ENCODE measurements at places on chromosomes 13 and 19. TPM values are rescaled to one million over a fixed set of nuclear protein-coding genes. Genes with fewer than 3 reads are reported as not detected.

CGB5 gene
- not detected for total RNA-seq

CRB3 gene
- 0.70 TPM for total RNA-seq

MED26 gene
- 14.2 TPM for total RNA-seq

ZNF723 gene
- total RNA-seq, result not detected

KASH5 gene
- total RNA-seq, result 0.95 TPM

LCP1 gene
- 1,019 TPM for total RNA-seq

PSG7 gene
- total RNA-seq, result not detected

GRK1 gene
- total RNA-seq, result 0.07 TPM

LYL1 gene
- 4.8 TPM for total RNA-seq

PPM1N gene
- 3.7 TPM for total RNA-seq

NKPD1 gene
- total RNA-seq, result 0.07 TPM

HSH2D gene
- total RNA-seq, result 25.5 TPM

ZNF823 gene
- 3.3 TPM for total RNA-seq

GRCh38 chr19:55648585-55649267 is 714 bp downstream of the CCDC106 start:
- no peaks in the 10 kb centered on the region for H3K27me3 ChIP-seq
- H3K36me3 ChIP-seq, result peaks cover 39% of the 10 kb centered on the region
- H3K27ac ChIP-seq, result peak overlapping the region; percentile 82
- H3K4me1 ChIP-seq, result peaks cover 57% of the 10 kb centered on the region

DNA sequence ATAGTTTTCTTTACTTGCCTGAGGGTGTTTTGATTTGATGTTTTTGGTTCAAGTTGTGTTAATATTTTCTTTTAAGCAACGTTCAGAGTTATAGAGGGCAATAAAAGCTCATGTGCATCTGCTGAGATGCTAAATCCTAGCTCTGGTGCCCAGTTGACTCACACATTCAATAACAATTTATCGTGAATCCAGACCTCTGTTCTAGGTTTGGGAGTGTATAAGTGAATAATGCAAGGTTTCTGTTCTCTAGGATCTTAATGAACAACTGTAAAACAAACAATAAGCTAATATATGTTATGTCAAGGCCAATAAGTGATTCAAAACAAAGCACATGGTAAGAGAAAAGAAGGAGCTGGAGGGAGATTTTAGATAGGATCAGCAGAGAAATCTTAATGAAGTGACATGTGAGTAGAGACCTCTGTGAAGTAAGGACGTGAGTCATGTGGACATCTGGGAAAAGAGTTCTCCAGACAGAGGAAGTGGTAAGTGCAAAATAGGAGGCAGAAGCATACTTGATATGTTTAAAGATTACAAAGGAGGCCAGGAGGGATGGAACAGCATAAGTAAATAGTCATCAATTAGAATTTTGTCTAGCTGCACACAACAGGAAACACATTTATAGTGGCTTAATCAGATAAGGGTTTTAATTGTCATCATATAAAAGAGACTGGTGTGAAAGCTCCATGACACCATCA is 278.5 kb upstream of the HTR2A start:
- no peak overlapping the region for H3K27ac ChIP-seq
- no peak overlapping the region for H3K4me3 ChIP-seq
- DNase-seq, result no peak
- no peaks in the 10 kb centered on the region for H3K4me1 ChIP-seq
- no peaks in the 10 kb centered on the region for H3K36me3 ChIP-seq
- no peaks in the 10 kb centered on the region for H3K27me3 ChIP-seq

DNA sequence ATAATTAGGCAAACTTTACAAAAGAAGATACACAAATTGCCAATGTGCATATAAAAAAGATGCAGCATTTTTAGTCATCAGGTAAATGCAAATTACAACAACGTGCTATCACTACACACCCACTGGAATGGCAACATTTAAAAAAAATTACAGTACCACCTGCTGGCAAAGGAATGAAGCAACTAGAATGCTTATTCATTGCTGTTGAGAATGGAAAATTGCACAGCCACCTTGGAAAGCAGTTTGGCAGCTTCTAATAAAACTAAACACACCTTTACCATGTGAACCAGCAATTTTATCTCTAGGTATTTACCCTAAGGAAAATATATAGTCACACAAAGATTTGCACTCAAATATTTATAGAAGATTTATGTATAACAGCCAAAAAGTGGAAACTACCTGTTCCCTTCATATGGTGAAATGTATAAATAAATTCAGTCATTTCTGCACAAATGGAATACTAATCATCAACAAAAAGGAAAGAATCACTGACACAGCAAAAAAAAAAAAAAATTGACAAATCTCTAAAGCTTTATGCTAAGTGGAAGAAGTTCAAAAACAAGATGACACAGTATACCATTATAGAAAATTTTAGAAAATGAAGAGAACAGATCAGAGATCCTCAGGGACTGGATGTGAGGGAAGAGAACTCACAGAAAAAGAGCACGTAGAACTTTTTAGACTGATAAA is 30.3 kb downstream of the OXGR1 start:
- no peak overlapping the region for H3K4me3 ChIP-seq
- no peaks in the 10 kb centered on the region for H3K36me3 ChIP-seq
- no peak for DNase-seq

GRCh38 chr19:29687244-29687896 is 22.1 kb downstream of the PLEKHF1 start:
- peak overlapping the region; percentile 58 for H3K27ac ChIP-seq
- peaks cover 7% of the 10 kb centered on the region for H3K36me3 ChIP-seq
- H3K4me1 ChIP-seq, result peaks cover 37% of the 10 kb centered on the region
- no peak overlapping the region for H3K4me3 ChIP-seq
- no peaks in the 10 kb centered on the region for H3K27me3 ChIP-seq

- peak; percentile 81 for DNase-seq
- peaks cover 4% of the 10 kb centered on the region for H3K36me3 ChIP-seq
- peak overlapping the region; percentile 68 for H3K27ac ChIP-seq
- H3K4me3 ChIP-seq, result peak overlapping the region; percentile 22
Observed at GRCh38 chr13:30346153-30346788, 38.9 kb upstream of the KATNAL1 start.

GRCh38 chr13:109244566-109244965 is 541.8 kb downstream of the IRS2 start:
- no peaks in the 10 kb centered on the region for H3K4me1 ChIP-seq
- H3K27me3 ChIP-seq, result peaks cover 2% of the 10 kb centered on the region
- no peak overlapping the region for H3K4me3 ChIP-seq
- DNase-seq, result no peak

DNA sequence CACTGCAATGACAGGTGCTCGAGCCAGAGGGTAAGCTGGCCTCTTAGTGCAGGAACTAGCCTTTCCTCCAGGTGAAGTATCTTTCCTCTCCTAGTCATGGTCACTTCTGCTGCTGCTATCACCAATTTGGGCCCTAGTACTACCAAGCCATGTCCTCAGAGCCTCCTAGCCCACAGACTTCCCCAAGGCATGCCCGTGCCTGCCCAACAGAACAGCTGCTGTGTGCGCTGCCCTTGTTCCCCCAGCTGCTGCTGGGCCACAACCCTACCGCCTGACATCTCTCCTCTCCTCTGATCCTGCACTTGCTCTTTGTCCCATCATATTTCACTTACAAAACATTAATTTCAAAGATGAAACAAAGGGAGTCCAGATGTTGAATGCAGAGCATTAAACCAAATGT is 168.5 kb upstream of the FREM2 start:
- H3K4me1 ChIP-seq, result no peaks in the 10 kb centered on the region
- no peak overlapping the region for H3K27ac ChIP-seq
- DNase-seq, result no peak
- no peak overlapping the region for H3K4me3 ChIP-seq

DNA sequence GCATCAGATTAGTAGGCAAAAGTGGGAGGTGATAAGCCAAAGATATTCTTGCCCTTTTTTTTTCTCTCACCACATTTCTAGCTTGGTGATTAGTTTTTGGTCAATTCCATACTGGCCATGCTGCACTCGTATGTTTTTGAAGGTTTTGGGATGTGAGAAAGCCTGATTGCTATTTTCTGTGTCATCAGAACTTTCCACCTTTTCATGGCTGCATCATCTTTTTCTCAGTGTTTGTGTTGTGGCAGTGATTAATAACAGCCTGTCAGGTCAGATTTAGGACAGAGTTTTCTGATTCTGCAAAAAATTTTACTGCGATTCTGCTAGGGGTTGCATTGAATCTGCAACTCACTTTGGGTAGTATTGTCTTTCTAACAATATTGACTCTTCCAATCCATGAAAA is 32.9 kb downstream of the PSG1 start:
- no peak for DNase-seq
- H3K4me3 ChIP-seq, result no peak overlapping the region
- H3K27me3 ChIP-seq, result peaks cover 4% of the 10 kb centered on the region
- no peaks in the 10 kb centered on the region for H3K4me1 ChIP-seq
- H3K27ac ChIP-seq, result no peak overlapping the region

DNA sequence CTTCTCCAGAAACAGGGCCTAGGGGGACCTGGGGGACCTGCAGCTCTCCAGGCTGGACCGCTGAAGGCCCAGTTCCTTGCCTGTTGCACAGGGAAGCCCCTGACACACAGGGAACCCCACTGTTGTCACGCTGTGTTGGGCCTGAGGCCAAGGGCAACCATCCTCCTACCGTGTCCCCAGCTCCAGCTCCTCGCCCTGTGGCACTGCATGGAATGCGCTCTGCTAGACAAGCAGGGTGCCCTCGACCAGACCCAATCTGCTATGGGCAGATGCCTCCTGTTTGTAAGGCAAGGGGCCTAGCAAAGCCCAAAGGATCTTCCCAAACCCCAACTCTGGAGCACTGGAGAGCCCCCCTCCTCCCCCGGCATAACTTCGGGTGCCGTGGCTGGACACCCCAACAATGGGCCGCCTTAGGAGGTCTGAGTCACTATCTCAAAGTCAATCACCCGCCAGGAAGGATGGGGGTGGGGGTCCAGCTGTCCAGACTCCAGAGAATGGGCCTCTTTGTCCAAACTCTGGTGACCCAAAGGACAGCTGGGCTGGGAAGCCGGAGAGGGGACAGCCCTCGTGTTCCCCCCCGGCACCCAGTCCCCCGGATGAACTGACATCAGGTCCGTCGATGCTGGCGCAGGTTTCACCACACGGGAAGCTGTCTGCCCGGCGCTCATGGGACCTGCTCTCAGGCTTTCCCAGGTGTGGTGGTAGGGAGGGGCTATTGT is 3.7 kb downstream of the BRSK1 start:
- peaks cover 5% of the 10 kb centered on the region for H3K4me1 ChIP-seq
- no peaks in the 10 kb centered on the region for H3K36me3 ChIP-seq
- no peak for DNase-seq
- H3K27me3 ChIP-seq, result no peaks in the 10 kb centered on the region

DNA sequence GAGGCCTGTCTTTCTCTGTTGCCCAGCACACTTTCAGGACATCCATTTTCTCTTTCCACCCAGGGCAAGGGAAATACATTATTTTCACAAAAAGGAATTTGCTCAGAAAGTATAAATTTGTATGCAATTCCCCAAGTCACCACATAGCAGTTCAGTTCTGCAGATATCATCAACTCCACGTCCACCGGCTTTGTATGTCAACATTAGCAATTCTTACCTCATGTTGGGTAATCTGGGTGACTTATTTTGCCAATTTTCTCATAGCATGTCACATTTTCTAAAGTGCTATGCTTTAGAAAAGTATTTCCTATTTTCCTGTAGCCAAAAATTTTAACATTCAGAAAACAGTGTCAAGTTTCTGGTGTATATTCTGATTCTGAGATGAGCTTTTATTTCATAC is 501.8 kb downstream of the EFNB2 start:
- no peaks in the 10 kb centered on the region for H3K36me3 ChIP-seq
- no peak overlapping the region for H3K4me3 ChIP-seq
- DNase-seq, result no peak

DNA sequence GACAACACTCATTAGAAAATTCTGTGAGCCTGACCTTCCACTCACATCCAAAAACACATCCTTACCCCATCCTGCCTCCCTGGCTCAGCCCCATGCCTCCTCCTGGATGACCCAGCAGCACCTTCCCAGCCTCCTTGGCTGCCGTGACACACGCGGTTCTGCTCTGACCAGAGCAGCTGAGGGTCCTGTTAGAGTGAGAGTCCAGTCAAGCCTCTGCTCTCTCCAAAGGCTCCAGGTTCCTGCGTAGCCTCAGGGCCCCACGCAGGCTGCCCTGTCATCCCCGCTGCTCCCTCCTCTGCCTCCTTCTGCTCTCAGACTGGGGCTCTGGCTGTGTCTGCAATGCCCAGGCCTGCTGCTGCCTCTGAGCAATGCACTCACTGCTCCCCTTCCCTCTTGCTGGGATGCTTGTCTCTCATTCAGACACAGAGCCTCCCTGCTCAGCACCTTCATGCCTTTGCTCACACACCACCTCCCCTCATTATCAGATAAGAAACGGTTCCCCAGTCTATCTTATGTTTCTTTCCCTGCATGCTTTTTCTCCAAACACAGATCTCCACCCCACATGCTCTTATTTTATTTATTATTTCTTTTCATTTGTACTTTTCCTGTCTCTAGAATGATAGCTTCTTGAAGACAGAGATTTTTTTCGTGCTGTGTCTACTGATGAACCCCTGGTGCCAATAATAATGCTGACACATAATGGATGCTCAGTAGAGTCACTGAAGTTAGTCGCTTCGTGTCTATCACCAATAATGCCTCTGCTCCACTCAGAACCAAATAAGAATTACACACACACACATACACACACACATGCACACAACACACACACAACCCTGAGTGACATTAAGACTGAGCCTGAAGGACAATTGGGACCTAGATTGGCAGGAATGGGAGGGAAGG is 10.2 kb upstream of the SIGLEC6 start:
- no peak for DNase-seq
- H3K27ac ChIP-seq, result no peak overlapping the region
- no peaks in the 10 kb centered on the region for H3K36me3 ChIP-seq

- no peak overlapping the region for H3K4me3 ChIP-seq
- no peak overlapping the region for H3K27ac ChIP-seq
- no peaks in the 10 kb centered on the region for H3K27me3 ChIP-seq
- H3K36me3 ChIP-seq, result peaks cover 29% of the 10 kb centered on the region
Observed at GRCh38 chr13:95138876-95139585, 162.2 kb downstream of the ABCC4 start.

GRCh38 chr13:25688536-25688935 is 316.8 kb downstream of the ATP8A2 start:
- no peak for DNase-seq
- H3K4me1 ChIP-seq, result no peaks in the 10 kb centered on the region
- no peak overlapping the region for H3K27ac ChIP-seq
- no peaks in the 10 kb centered on the region for H3K36me3 ChIP-seq
- no peak overlapping the region for H3K4me3 ChIP-seq

GRCh38 chr13:100075700-100076587 is 12.9 kb upstream of the PCCA start:
- no peaks in the 10 kb centered on the region for H3K27me3 ChIP-seq
- H3K4me1 ChIP-seq, result no peaks in the 10 kb centered on the region
- DNase-seq, result no peak

Data from activated CD8-positive, alpha-beta T cell treated with anti-CD3 and anti-CD28 coated beads for 36 hours (primary cell).